ENCODE measurements at places on chromosomes 6 and 20. TPM values are rescaled to one million over a fixed set of nuclear protein-coding genes. Genes with fewer than 3 reads are reported as not detected.

DNA sequence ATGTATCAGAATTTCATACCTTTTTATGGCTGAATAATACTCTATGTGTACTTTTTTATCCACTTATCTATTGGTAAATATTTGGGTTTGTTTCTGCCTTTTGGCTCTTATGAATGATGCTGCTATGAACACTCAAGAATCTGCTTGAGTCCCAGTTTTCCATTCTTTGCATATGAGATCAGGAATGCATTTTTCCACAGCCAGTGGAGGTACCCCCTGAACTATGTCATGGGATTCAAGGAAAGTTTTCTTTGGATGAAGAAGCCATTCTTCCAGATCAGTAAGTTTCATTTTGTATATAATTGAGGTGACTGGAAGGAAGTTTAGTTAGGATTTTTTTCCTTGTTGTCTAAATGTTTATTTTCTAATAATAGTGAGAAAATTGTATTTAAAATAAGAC is 40.9 kb downstream of the NKX2-4 start:
- no peak for DNase-seq

DNA sequence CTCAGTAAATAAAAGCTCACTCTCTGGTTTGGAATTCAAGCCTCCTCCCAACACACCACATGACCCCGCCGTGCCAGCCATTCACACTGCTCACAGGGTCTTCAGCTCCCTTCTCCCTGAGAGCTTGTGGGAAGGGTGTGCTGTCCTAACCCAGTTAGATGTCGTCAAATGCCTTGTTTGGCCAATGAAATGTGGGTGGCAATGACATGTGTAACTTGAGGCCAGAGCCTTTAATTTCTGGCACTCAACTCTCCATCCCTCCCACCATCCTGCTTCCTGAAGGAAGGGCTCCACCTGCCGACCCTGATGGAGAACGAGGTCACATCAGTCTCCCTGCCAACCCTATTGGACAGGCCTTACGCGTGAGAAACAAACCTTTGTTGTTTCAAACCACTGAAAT is 224.5 kb upstream of the AGPAT4 start:
- no peak for DNase-seq

DNA sequence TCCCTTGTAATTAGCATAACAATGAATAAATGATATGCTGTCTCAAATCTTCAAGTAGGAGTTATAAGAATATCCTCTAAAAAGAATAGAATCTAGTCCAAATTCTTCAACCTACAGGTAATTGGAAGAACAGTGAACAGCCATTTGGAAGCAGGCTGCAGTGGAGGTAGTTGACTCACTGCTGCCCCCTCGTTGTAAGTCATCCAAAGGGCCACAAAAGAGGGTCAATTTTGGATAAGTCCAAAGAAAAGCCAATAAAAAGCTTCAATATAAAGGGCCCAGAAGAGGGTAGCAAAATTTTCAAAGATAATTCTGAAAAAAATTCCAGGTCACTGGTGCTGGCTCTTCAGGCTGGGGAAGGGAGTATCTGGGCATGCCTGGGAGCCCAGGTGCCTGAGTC is 60.8 kb upstream of the SSTR4 start:
- DNase-seq = no peak

- no peak for DNase-seq
These were observed 332.2 kb upstream of the RSPO3 start for GRCh38 chr6:126786262-126786661.

GRCh38 chr6:9388596-9388995 is 953.3 kb upstream of the SLC35B3 start:
- no peak for DNase-seq

DNA sequence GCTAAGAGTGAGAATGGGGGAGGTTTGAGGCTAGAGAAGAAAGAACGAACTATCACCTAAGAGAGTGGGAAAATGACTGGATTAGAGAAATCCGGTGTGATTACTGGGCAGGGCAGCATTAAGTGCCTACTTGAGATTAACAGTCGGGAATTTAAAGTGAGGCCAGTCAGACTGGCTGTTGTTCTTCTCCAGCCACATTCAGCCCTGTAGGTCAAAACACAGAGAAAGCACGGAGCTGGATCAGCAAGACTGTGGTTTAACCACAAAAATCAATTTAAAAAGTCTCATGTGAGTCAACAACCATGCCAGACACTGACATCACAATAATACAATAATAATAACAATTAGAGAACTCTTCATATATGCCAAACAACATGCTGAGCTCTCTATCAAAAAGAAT is 301.9 kb upstream of the SGK1 start:
- DNase-seq = no peak

DNA sequence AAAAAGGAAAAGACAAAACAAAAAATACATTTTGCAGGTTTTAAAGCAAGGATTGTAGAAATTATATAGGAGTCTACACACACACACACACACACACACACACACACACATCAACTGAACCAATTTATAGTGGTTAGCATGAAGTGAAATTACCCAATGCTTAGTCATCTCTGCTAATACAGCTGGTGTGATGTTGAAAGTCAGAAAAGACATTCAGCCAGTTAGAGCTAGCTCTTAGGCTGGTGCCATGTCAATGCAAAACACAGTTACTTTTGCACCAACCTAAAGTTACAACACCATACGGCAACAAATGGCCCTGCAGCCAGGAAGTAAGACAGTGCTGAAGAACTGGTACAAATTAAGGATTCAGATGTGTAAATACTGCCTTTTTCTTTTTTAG is 15.2 kb downstream of the FAM210B start:
- DNase-seq = peak; percentile 30

DNA sequence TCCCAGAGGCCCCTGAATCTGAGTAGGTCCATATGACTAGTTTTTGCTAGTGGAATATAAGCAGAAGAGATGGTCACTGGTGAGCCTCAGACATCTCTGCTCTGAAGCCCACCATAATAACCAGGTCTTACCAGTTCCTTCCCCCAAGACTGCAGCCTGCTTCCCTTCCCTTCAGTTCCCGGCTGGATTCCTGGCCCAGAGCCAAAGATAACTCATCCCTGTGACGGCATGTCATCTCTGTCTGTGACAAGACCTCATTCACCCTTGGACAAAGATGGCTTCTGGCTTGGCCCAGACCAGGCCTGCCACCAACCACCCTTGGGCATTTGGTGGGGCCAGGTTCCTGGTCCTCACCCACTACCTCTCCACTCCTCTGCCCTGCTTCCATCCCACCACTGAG is 145.5 kb upstream of the TOP1 start:
- DNase-seq = no peak

GRCh38 chr6:84428300-84428907 is 201.0 kb upstream of the CEP162 start:
- peak; percentile 13 for DNase-seq

DNA sequence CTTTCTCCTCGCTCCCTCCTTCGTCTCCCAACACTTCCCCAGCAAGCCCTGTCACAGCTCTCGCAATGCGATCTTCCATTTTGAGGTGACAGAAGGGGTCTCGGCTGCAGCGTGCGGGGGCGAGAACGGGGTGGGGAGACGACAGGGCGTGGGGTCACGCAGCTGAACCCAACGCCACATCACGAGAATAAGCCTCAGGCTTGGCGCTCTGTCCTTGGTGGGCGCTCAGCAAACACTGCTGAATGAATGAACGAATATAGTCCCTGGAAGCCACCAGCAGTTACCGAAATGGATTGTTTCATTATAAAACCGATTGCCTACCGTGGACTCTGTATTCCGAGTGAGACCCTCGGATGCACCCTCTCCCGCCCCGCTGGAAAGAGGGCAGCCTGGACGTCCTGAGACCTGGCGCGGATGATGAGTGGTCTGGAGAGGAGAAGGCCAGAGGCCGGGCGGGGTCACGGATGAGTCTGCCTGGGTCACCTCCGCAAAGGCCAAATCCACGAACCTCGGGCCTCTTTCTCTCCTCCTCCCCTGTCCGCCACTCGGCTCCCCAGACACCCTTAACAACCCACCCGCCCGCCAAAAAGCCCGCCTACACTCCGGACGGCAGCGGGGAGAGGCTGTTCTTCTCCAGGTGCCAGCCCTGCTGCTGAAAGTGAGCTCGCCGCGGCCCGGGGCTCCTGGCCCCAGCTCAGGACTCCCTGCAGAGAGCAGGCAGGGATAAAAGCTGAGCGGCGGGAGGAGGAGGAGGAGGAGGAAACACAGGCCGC is 3.7 kb downstream of the NRN1 start:
- DNase-seq = no peak

DNA sequence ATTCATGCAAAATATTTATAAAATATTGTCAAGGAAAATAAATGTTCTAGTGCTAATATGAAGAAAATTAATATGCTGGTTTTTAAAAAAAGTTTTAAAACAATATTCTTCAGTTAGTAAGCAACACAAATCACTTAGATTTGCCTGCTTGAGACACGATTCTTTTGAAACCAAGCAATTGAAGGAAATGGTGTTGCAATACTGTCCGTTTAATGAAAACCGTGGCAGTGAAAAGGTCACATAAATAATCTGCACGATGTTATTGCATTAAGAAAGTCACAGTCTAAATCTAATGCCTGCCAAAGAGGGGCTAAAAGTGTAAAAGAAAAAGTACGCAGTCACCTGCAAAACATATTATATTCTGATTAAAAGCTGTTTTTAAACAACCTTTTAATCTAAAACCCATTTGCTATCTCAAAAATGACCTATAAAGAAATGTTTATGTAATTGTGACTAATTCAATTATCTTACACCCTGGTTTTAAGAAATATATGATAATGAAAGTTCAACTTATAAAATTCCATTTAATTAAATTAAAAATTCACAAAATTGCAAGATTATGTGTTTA is 143.0 kb downstream of the GMDS start:
- no peak for DNase-seq

- peak; percentile 65 for DNase-seq
These were observed 897 bp downstream of the CHD6 start for GRCh38 chr20:41617059-41617901.

- DNase-seq = peak; percentile 65
These were observed 108.4 kb upstream of the PLEKHG1 start for GRCh38 chr6:150491131-150491810.

GRCh38 chr20:51354769-51355319 is 187.7 kb downstream of the NFATC2 start:
- no peak for DNase-seq

DNA sequence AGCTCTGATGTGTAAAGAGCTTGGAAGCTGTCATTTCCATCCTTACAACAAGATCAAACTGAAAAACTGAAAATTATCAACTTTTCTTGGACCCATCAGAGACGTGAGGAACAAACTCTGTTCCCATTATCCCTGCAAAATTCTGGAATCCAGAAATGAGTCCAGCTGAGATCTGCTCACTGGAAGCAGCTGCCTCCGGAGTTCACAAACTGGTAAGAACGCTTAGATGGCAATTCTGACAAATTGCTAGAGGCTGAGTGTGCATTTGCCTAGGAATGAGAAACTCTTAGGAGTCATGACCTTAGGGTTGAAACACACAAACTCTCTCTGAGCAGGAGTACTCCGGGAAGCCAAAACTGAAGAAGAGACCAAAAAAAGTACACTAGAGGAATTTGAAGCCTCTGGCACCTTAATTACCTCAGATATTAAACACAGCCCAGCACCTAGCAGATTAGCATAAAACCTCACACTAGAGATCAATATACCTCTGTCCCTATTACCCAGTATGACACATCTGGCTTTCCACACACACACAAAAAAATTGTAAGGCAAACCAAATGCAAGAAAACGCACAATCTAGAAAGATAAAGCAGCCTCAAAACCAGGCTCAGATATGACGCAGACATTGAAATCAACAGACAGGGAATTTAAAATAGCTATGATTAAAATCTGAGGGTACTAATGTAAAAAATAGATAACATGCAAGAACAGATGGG is 233.5 kb upstream of the SGK1 start:
- no peak for DNase-seq

Gene GSTA3
- polyA plus RNA-seq = not detected

Gene SLC25A27
- not detected for polyA plus RNA-seq

Gene ZNF334
- polyA plus RNA-seq = 0.22 TPM

Gene LGSN
- not detected for polyA plus RNA-seq

Data from CD4-positive, CD25-positive, alpha-beta regulatory T cell (primary cell).